ENCODE measurements at places on chromosomes 12 and 14.

DNA sequence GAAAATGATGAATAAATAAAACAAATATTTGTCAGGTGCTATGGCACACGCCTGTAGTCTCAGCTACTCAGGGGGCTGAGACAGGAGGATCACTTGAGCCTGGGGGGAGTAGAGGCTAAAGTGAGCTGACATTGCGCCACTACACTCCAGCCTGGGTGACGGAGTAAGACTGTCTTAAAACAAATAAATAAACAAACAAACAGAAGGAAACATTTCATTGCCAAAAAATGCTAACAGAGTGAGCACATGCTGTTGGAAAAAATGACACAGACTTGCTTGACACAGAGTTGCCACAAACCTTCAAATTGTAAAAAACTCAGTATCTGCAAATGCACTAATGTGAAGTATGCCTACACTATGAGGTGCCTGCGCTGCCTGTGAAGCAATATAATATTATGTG, 50.8 kb upstream of the AP4S1 start:
- DNase-seq = no peak

GRCh38 chr12:4346931-4347330, 25.9 kb downstream of the TIGAR start:
- no peak for DNase-seq

- DNase-seq = no peak
Measured at GRCh38 chr12:104643819-104644669, 187.3 kb downstream of the CHST11 start.

- DNase-seq = no peak
Measured at GRCh38 chr14:62001963-62002362, 239.7 kb downstream of the SNAPC1 start.

DNA sequence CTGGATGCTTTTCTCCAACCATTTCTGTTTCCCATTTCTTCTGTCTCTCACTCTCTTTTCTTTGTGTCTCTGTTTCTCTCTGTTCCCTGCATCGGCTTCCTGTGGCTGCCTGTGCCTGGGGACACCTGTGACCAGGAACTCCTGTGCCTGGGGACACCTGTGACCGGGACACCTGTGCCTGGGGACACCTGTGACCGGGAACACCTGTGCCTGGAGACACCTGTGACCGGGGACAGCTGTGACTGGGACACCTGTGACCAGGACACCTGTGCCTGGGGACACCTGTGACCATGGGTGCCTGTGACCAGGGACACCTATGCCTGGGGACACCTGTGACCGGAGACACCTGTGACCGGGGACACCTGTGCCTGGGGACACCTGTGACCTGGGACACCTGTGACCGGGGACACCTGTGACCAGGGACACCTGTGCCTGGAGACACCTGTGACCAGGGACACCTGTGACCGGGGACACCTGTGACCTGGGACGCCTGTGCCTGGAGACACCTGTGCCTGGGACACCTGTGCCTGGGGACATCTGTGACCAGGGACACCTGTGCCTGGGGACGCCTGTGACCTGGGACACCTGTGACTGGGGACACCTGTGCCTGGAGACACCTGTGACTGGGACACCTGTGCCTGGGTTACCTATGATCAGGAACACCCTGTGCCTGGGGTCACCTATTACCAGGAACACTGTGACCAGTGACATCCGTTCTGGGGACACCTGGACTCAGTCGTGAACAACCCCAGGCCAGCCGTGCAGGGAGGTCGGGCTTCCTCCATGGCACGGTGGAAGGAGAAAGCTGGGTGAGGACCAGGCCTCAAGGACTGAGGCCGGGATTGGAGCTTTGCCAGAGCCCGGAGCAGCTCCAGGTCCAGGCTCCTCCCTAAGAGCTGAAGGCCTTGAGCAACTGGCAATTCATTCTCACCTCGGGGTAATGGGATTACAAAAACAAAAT, 23.4 kb upstream of the FBRSL1 start:
- DNase-seq = no peak

DNA sequence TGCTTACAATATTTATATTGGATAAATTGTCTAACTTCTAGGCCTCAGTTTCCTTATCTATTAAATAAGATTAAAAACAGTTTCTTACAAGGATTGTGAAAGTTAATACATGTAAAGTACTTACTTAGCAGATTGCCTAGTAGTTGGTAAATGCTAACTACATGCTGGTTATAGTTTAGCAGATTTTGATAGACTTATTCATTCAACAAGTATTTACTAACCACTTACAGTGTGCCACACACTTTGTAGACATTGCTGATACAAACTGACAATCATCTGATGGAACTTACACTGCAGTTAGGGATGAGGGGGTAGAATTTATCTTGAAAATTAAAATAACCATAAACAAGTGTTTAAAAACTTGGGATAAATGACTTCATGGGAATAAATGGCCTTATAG, 50.4 kb downstream of the ARID2 start:
- DNase-seq = no peak

GRCh38 chr12:69916544-69917235, 91.7 kb downstream of the MYRFL start:
- no peak for DNase-seq

GRCh38 chr14:100212476-100213333, 26.2 kb upstream of the YY1 start:
- peak; percentile 38 for DNase-seq

- DNase-seq = no peak
Measured at GRCh38 chr12:19792028-19792427, 352.7 kb downstream of the AEBP2 start.

DNA sequence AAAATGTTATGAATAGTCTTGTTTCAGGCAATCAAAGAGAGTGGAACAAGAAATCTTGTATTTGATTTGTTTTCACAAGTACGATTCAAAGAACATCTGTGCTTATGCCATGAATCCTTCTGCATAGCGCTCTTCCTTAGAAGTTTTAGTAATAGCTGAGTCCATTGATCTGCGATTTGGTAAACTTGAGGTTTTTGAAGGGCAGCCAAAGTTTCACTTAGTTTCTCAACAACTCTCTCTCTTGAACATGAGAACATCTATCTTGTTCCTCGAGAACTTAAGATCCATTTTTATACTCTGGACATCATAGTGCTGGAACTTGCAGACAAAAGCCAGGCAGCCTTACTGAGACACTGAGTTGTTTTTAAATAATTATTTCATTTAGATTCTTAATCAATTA, 96.2 kb upstream of the USP15 start:
- DNase-seq = no peak

GRCh38 chr12:6458281-6459003, 6.6 kb downstream of the TAPBPL start:
- peak; percentile 17 for DNase-seq

DNA sequence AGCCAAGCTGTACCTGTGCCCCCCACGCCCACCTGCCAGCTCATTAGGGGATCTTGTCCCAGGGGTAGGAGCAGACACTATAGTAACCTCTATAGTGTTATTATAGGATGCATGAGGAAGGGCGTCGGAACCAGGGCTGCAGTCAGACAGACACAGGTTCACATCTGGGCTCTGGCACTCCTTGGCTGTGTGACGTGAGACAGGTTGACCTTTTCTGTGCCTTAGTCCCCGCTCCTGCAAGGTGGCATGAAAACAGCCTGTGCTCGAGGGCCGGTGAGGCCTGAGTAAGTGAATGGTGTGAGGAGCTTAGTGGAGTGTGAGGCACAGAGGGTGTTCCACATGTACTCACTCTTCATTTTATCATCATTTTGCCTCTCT, 19.0 kb downstream of the ASB2 start:
- peak; percentile 50 for DNase-seq

DNA sequence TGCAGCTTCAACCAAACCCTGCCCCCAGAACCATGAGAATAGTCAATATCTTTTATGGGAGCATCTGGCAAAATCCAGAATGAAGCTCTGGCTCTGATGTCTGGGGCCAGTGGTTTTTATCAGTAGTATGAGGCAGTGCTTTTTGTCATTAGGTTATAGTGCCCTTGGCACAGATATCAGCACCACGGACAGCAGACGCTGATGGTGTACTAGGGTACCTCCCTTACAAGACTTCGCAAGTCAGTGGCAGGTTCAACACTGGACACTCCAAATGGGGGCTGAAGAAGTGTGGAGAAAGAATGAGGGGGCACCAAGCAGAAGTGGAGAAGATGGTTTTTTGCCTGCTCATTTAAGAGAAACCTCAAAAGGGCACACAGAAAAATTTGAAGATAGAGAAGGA, 68.2 kb upstream of the E2F7 start:
- peak; percentile 15 for DNase-seq

DNA sequence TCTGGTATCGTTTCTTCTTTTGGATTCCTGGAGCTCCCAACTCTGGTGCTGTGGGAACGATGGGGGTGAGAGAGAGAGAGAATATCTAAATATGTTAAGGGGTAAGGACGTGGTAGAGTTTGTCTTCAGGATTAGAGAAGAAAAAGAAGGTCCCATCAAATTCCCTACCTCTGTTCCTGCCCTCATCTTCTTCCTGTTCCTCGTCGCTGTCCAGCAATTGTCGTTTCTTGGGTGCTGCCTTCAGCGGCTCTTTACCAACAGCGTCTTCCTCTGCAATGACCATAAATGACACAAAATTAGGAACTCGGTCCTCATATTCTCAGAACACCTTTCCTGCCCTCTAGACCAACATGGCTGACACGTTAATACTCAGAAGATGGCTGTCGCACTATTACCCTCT, 31.5 kb downstream of the TIMELESS start:
- DNase-seq = no peak

GRCh38 chr12:50016501-50017475, 8.5 kb downstream of the RACGAP1 start:
- no peak for DNase-seq

GRCh38 chr12:71636704-71637115, 26.9 kb downstream of the ZFC3H1 start:
- no peak for DNase-seq

DNA sequence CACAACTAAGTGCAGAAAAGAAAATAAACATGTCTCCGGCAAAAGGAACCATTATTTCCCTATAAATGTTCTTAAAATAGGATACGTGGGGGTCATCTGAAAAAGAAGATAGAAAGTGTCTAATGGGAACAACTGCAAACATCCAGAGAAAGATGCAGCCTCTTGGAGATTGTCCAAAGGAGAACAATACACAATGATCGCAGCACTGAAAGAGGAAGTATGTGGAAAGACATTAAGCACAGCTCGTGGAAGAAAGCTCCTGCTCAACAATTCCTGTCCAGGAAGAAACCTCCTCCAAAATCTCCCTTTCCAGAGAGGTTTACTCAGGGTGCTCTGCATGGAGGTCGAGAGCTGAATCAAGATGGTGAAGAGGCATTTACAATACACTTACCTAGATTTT, 2.5 kb upstream of the LALBA start:
- DNase-seq = no peak

DNA sequence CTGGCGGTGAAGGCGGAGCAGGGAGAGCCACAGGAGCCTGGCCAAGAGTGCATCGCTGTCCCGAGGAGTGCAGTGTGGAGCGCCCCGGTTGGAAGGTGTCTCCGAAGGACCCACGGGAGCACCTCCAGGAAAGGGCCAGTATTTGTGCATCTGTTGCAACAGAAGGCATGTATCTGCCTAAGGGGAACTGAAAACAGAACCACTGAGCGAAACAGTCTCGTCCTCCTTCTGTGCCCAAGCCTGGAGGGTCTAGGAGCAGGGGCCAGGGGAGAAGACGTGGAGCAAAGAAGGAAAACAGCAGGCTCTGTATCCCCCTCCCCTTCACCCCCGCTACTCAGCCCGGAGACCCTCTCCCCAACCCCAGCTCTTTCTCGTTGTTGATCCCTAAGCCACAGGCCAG, 5.3 kb upstream of the LRRC10 start:
- no peak for DNase-seq

DNA sequence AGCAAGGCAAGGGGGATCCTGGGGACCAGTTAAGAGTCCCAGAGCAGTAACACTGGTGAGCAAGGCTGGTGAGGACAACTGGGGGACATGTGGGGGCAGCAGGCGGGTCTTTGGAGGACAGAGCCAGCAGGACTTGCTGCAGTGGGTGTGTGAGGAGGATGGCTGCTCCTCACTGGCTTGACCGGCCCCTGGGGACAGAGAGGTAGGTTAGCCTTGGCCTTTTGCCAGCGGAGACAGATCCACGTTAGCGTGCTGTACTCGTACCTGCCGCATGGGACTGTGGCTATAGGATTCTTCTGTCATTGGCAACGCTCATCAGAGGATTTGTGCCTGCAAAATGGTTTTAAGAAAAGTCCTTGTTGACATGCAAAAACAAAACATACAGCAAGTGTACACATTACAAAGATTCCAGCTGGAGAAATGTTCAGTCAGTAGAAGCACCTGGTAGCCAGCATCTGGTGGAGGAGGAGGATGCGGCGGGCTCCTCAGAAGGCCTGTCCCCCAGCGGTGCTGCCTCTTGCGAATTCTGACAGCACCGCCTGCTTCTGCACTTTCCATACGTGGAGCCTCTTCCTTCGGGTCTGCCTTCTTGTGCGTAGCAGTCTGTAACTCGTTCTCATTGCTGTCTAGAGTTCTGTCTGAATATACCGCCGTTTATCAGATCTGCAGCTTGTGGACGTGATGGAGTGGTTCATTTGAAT, 91.3 kb downstream of the EP400 start:
- DNase-seq = no peak

- no peak for DNase-seq
Measured at GRCh38 chr12:39467432-39467870, 24.5 kb upstream of the KIF21A start.

DNA sequence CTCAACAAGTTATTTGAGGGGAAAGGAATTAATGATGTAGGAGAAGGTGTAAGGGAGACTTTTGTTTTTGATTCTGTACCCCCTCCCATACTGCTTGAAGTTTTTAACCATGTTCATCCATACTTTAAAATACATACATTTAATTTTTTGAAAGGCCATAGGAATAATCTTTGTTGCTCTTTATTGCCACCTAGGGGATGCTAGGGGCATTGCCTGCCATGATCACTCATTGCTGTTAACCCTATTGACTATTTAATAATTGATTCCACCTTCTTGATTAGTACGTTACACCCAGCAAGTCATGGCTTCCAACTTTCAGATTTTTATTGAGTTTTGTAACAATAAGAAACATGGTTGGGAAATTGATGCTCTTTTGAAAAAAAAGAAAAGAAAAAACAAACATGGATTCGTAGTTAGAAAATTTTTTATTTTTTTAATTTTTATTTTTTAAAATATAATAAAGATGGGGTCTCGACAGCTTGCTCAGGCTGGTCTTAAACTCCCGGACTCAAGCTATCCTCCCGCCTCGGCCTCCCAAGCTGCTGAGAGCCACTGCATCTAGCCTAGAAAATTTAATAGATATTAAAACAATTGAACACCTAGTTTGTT, 8.5 kb upstream of the PRKAB1 start:
- DNase-seq = peak; percentile 49

Data from activated T-cell treated with anti-CD3 and anti-CD28 coated beads, Interleukin-2, amount 50 U/mL, for 48 hours (primary cell).